Foreskin fibroblast (primary cell): ENCODE measurements at places on chromosomes 7 and 10.

- no peak for DNase-seq
Observed at GRCh38 chr10:89120931-89121763, 86.0 kb downstream of the CH25H start.

DNA sequence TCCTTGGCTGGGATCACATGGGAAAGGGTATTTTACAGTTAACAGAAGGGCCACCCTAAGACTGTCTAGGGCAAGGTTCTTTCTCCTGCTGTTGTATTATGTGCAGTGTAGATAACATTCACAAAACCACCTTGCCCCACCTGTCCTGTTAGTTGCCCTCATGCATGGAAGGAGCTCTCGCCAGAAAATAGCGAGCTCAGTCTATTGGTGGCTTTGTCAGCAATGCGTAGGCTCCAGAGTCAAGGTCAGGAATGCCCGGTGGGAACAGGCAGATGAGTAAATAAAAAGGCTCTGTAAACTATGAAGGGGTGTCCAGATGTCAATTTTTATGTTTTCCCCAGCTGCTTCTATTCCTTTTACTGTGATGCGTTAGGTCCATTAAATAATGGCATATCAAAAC, 107.1 kb upstream of the WDR11 start:
- no peak for DNase-seq

GRCh38 chr10:49414496-49414895, 18.6 kb upstream of the DRGX start:
- DNase-seq: no peak

- no peak for DNase-seq
Observed at GRCh38 chr7:140902303-140902953, 22.3 kb downstream of the BRAF start.

DNA sequence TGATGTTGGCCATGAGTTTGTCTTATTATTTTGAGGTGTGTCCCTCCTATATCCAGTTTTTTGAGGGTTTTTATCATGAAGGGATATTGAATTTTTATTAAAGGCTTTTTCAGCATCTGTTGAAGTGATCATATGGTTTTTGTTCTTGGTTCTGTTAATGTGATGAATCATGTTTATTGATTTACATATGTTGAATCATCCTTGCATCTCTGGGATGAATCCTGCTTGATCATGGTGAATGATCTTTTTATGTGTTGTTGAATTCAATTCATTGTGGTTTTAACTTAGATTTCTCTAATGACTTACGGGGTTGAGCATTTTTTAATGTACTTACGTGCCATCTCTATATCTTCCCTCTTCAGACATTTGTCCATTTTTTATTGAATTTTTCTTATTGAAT, 22.9 kb downstream of the DLD start:
- peak; percentile 35 for DNase-seq

DNA sequence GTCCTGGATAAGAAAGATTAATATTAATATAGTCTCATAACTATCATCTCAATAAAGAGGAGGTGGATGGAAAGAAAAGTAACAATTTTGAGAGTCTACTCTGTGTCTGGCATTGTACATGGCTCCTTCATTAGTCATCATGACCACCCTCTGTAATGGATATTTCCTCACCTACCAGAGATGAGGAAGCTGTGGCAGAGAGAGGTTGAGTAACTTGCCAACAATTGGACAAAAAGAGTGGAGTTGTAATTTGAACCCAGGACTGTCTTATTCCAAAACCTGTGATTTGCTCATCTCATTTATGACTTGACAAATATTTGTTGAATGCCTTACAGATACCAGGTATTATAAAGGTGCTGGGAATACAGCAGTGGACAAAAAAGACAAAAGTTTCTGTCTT, 2.1 kb upstream of the IDE start:
- DNase-seq: no peak

DNA sequence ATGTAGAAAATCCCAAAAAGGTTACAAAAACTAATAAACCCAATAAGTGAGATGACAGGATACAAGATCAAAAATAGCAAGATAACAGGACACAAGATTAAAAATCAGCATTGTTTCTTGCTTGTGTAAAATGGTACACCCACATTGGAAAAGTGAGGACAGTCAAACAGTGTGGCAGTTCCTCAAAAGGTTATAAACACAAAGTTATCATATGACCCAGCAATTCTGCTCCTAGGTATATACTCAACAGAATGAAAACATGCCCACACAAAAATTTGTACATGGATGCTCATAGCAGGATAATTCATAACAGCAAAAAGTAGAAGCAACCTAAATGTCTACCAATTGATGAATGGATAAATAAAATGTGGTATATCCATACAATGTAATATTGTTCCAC, 105.8 kb downstream of the ARMH3 start:
- no peak for DNase-seq

GRCh38 chr10:110643653-110644597, at the start of gene RBM20:
Gene RBM20, plus strand, starts transcription at chr10:110644336. Its CDS starts 119 bp downstream, at chr10:110644455.
- DNase-seq: peak; percentile 50

- DNase-seq: no peak
Observed at GRCh38 chr10:129713659-129714265, 246.7 kb downstream of the MGMT start.

- DNase-seq: no peak
Observed at GRCh38 chr10:132497861-132498561, 39.6 kb upstream of the INPP5A start.

DNA sequence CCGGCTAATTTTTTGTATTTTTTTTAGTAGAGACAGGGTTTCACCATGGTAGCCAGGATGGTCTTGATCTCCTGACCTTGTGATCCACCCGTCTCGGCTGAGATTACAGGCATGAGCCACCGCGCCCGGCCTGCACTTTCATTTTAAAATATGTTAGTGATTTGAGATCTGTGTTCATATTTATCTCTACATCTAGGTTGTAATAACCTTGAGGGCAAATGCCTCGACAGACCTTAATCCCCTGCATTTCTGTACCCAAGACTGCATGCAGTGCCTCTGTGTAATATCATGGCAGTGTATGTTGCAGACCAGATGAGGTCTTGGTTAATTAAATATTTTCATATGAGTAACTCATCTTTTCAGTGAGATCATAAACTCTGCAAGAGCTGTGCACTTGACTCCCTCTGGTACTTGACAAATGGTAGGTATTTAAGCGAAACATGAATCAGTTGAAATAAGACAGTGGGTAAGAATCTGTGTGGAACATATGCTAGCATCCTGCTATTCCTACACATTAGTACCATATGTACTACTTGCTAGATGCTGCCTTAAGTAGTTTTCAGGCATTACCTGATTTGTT, 673.9 kb upstream of the ANKRD30A start:
- no peak for DNase-seq

- DNase-seq: peak; percentile 90
Observed at GRCh38 chr10:50605269-50605950, 18.3 kb downstream of the SGMS1 start.

DNA sequence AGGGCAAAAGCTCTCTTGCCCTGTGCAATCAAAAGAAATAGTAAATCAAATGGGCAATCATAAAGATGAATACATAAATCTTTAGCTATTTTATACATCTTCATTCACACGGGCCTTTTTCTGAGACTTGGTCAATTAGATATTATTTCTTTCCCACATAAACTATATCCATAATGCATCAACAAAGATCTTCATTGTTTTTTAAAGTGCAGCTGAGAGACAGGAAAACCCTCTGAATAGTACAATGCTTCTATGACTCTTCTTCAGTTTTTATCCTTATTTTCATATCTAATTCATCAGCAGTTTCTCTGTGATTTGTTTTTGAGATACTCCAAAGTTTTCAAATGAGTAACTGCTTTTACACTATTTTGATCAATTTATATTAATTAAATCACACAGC, 25.5 kb downstream of the LARP4B start:
- DNase-seq: no peak

DNA sequence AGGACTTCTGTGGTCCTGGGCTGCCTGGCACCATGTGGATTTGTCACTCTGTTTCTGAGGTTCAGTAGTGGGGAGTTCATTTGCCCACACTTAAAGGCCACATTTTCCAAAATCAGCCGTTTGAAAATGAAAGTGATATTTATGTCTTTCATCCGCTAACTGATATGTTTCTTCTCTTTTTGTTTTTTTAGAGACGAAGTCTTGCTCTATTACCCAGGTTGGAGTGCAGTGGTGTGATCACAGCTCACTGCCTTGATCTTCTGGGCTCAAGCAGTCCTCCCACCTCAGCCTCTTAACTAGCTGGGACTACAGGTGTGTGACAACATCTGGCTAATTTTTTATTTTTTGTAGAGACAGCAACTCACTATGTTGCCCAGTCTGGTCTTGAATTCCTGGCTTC, 58.6 kb downstream of the EBLN1 start:
- no peak for DNase-seq

GRCh38 chr7:90749774-90750173, 153.7 kb downstream of the CDK14 start:
- peak; percentile 29 for DNase-seq

GRCh38 chr10:74991435-74991834, 120.0 kb upstream of the SAMD8 start:
- peak; percentile 4 for DNase-seq
